ENCODE measurements at places on chromosomes 4 and X.
A peak's percentile ranks its signal among the peaks of the same experiment; 100 is the strongest.

DNA sequence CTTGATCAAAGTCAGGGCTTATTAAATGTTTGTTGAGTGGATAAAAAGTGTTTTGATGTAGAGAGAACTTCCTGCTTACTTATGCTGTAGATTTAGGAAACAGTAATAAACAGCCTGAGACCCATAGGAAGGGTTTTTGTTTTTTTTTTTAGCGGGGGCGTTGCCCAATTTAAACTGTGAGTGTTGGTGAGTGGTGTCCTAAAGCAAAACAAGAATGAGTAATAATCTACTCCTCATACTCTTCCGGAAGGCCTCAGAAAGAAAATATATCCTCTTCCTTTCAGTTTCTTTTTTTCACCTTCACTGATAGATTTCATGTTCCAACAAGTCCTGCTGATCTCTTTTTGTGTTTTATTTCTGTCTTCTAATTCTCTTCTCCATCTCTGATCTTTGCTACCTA lies 104.4 kb upstream of the SCML1 start:
- DNase-seq, result no peak

DNA sequence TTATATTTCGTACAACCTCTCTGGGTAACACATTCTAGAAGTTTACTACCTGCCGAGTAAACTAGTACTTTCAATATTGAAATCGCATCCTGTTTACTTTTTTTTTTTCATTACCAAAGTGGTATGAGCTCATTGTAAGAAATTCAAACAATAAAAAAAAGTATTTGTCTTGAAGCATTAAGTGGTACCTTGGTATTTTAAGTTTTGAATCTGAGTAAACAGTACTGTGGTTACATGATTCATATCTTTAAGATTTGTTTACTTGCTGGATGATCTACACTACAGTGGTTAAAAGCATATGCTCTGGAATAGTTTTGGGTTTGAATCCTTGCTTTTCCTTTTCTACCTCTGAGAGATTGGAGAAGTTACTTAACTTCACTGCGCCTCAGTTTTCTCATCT lies 3.8 kb upstream of the MMGT1 start:
- DNase-seq, result no peak

GRCh38 chrX:156002507-156002906 lies 5.0 kb downstream of the IL9R start:
- DNase-seq, result no peak

DNA sequence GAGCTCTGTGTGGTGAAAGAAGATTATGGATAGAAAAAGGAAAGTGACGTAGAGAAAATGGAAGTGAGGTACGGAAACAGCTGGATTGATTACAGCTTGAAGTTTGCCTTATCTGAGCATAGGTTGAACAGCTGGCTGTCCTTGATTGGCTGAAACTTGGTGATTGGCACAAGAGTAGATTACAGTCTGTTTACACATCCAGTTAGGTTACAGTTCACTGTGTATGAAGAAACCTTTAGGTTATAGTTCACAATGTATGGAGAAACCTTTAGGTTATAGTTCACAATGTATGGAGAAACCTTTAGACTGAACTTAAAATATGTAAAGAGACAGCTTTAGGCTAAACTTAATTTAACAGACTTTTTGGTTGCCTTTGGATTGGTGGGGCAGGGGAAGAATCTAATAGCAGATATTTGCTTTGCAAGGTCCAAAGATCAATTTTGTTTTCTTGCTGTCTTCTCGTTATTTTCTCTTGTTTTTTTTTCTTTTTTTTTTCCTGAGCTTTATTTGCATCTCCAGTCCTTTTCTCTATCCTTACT lies 15.6 kb upstream of the ART3 start:
- no peak for DNase-seq

DNA sequence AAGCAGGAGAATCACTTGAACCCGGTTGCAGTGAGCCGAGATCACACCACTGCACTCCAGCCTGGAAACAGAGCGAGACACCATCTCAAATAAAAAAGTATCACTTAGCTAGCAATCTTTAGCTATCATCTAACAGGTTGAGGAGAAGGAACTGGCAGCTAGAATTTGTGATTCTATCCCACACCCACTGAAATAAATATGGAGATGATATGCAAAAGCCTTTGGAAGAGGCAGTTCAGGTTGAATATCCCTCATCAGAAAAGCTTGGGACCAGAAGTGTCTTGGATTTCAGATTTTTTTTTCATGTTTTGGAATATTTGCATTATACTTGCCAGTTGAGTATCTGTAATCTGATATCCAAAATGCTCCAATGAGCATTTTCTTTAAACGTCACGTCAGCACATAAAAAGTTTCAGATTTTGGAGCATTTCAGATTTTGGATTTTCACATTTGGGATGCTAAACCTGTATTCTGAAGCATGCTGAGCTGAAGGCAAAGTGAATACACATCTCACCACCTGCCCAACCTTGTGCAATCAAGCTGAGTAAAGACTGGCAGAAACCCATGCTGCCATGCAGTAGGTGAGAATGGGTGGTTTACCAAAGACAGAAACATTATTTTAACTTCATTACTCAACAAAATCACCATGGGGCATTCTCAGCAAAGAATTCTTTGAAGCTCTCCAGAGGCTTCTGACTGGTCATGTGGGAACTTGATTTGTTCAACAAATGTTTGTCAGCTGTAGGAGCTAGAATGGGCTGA lies 159.3 kb downstream of the SH3KBP1 start:
- DNase-seq, result no peak

DNA sequence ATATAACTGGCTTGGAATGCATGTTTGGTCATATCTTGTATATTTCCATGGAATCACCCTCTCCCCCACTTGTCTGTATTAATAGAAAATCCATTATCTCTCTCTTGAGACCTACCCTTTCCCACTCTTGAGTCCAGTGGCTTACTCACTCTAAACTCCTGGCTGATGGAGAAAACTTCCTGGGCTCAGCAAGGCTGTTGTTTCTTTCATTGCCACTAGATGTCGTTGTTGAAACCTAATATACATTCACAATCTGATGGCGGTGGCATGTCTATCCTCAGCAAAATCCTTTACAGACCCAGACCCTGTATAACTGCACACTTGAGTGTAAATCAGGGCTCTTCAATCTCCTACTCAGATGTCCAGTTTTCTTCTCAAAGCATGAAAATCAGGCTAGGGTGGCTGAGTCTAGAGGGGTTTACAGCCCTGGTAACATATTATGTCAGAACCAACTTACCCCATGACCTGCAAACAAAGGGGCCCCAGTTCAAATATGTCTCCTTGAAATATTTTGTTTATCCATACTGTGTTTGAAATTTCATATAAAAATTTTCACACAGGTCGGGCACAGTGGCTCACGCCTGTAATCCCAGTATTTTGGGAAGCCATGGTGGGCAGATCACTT lies 70.0 kb upstream of the FAM241A start:
- DNase-seq, result no peak

GRCh38 chr4:185128272-185129119 lies 14.6 kb upstream of the SLC25A4 start:
- no peak for DNase-seq

GRCh38 chr4:101217353-101218031 lies 129.8 kb downstream of the PPP3CA start:
- no peak for DNase-seq

DNA sequence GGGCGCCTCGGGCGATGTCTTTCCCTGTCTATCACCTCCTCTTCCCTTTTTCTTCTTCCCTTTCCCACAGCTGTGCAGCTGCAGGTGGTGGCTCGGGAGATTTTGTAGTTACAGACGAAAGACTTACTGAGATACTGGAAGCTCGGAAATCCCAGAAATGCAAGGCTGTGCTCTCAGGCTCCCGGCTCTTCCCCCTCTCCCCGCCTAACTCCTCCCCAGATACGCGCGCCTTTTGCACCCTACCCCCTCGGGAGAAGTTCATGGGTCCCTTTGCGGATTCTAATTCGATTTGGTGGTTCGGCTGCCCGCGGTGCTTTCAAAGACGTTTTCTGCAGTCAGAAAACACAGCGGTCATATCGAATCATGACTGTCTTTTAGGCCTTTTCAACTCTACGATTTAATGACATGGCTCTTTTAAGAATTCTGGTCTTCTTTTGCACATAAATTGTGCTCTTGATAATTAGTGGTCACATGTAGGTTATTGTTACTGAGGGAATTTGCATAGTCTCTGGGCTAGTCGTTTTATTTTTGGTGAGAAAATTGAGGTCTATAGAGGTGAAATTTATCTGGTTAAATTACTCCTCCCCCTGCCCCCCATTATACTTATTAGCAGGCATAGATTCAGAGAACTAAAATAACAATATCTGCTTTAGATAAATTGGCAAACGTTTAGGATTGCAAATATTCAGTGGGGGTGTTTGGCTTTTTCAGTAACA lies 1.6 kb downstream of the SEPTIN11 start:
- DNase-seq, result no peak

GRCh38 chr4:185833055-185833598 lies 21.1 kb upstream of the SORBS2 start:
- DNase-seq, result no peak

DNA sequence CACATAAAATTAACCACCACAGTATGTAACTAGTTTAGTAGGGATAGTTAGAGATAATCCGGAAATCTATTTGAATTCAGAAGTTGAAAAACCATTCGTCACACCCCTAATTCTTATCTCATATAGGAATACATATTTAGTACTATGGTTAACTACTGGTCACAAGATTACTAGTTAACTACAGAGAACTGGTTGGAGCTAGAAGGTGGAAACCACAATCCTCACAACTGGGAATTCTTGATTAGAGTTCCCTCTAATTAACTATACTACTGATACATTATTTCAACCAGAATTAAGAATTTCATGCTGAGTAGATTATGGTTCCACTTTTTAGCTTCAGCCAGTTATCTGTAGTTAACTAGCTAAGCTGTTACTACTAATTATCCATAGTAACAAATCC lies 39.9 kb upstream of the NKAP start:
- DNase-seq, result no peak

- no peak for DNase-seq
These were observed 272.9 kb downstream of the CFAP299 start for GRCh38 chr4:80608281-80608980.

DNA sequence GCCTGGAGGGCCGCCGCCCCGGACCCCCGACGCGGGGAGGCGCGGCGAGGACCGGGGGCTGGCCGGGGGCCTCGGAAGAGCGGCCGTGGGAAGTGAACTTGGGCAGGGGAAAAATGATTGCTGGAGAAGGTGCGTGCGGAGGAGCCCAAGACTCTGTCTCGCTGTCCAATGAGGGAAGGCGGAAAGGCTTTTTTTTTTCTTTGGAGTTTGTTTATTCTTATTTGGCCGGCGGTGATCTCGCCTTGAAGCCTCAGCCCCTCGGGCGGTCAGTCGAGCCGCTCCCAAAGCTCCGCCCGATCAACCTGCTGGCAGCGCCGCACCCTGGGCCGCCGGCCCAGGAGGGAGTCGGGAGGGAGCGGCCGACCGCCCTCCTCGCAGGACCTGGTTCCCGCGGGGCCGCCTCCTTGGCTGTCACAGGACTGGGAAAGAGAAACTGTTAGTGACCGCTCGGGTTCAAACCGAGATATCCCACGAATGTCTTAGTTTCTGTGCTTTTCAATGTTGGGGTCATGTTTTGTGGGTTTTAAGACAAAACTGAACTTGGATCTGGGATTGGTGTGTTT lies 2.5 kb downstream of the CPEB2 start:
- peak; percentile 39 for DNase-seq

DNA sequence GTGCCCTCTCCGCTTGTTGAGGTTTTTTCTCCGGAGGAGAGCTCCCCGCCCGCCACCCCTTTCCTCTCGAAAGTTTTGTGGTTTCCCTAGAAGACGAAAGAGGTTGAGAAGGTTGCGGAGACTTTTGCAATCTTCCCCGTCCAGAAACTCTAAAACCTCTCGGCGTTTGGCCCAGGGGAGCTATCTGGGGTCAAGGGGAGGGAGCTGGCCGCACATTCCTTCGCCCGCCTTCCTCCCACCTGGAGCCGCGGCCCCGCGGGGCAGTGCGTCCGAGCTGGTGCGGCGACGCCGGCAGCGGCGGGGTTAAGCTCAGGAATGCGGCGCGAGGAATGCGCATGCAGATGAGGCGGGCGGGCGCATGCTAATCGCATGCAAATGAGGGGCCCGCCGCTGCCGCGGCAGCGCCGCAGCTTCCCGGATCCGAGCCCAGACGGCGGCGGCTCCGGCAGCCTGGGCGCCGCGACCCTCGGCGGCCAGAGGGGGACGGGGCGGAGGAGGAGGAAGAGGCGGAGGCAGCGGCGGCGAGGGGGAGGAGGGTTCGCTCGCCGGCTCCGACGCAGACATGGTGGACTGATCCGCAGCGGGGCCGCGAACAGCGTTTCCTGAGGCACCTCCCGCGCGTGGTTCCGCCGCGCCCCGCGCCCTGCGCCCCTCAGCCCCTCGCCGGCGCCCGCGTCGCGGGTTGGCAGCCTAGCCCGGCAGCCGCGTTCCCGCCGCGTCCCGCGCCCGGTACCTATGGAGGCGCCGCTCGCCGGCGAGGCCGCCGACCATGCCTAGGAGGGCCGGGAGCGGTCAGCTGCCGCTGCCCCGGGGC lies at the start of gene WWC2:
Gene WWC2 (plus strand): TSS at position 535 of the 814 bp plus-strand sequence. CDS start 235 bp downstream, at position 770.
- DNase-seq, result peak; percentile 74

GRCh38 chrX:120726294-120726693 lies 96.4 kb upstream of the C1GALT1C1 start:
- DNase-seq, result no peak

DNA sequence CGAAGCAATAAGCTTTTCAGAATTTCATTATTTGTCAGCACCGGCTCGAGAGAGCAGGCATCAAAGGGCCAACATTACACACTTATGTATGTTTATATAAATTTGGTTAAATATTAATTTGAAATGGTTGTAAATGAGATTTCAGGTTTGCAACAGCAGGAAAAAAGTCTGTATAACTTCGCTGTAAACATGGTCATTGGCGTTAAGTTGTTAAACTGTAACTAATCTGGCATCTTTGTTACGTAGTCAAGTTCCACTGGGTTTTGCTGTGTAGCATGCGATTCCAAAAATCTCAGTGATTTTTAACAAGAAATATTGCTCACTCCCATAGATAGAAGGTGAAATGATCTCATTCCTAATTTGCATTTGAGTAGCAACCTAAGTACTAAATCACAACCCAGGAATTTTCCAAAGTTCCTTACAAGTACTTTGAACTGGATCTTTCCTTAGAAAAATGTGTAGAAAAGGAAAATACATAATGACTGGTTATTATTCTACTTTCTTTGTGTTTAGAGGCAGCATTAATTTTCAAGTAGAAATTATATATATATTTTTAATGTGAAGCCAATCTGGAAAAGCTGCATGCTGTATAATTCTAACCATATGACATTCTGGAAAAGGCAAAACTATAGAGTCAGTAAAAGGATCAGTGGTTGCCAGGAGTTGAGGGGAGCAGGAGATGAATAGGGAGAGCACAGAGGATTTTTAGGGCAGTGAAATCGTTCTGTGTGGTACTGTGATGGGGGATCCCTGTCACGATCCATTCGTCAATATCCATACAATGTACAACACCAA lies 222.1 kb downstream of the CBR4 start:
- DNase-seq, result no peak

DNA sequence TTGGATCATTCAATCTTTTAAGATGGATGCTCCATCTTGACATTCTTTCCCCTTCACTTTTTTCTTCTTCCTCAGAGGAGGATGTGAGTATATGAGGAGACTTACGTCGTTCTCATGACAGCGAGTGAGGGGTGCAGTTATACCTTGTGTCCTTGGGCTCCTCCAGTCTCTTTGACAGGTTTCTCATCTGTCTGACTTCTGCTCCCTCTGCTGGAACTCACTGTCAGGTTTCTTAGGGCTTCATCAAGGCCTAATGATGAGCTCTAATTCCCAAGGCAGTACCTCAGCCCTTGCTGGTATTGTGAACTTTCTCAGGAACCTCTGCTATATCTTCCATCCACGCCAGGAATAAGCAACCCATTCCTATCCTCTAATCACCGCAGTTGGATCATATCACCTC lies 237.8 kb upstream of the ADGRL3 start:
- no peak for DNase-seq

- no peak for DNase-seq
These were observed 119.9 kb upstream of the HS3ST1 start for GRCh38 chr4:11548597-11549082.
